ENCODE measurements at places on chromosomes 3 and 15.
A peak's percentile ranks its signal among the peaks of the same experiment; 100 is the strongest.

DNA sequence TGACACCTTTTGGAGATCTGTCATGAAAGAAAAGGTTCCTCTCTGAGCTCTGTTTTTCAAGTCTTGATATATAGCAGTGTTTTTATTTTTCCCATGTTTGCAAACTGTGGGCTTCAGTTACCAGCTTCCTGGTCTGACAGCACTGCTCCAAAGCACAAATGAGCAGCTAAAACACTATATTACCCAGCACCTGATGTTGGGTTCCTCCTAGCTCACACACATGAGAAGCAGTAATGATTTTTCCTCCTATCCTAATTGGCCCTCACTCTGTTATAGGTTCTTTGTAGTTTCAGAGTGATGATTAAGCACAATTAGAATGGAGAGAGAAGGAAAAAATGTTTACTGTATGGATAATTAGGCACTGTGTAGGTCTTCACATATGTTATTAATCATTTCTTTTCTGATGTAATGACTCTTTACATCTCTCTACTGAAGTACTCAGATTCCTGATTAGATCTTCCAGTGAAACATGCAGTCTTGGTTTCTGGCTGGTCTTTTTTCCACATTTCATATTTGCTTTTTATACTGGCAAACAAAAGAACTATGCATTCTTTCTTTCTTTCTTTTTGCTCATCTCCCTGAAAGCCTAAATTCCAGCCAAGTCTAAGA is 939.7 kb downstream of the NSUN3 start:
- DNase-seq, result no peak

DNA sequence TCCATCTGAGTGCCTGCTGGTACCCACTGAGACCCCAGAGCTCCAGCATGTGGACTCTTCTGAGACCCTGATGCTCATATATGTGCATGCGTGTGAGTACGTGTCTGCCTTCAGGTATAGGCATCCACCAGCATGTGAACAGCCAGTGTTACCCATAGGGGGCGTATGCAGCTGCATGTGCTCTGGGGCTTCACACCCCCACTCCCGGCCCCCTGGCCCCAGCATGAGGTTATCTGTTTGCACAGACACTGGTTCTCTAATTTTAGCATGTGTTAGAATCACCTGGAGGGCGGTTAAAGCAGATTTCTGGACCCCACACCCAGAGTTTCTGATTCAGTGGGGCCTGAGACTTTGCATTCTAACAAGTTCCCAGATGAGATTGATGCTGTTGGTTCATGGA is 824 bp upstream of the CILP start:
- peak; percentile 27 for DNase-seq

GRCh38 chr15:48644827-48645557 is 517 bp downstream of the FBN1 start:
- DNase-seq, result no peak

DNA sequence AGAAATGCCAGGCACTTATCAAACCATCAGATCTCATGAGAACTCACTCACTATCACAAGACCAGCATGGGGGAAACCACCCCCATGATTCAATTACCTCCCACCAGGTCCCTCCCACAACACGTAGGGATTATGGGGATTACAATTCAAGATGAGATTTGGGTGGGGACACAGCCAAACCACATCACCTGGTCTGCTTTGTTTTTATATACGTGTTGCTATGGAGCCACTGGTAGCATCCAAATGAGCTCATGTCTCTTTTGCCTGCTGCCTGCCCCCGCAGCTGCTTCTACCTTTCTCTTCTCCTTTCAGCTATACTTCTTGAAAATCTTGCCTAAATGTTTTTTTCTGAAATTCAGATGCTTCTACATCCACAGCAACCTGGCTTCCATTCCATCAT is 26.8 kb upstream of the PCOLCE2 start:
- DNase-seq, result no peak

DNA sequence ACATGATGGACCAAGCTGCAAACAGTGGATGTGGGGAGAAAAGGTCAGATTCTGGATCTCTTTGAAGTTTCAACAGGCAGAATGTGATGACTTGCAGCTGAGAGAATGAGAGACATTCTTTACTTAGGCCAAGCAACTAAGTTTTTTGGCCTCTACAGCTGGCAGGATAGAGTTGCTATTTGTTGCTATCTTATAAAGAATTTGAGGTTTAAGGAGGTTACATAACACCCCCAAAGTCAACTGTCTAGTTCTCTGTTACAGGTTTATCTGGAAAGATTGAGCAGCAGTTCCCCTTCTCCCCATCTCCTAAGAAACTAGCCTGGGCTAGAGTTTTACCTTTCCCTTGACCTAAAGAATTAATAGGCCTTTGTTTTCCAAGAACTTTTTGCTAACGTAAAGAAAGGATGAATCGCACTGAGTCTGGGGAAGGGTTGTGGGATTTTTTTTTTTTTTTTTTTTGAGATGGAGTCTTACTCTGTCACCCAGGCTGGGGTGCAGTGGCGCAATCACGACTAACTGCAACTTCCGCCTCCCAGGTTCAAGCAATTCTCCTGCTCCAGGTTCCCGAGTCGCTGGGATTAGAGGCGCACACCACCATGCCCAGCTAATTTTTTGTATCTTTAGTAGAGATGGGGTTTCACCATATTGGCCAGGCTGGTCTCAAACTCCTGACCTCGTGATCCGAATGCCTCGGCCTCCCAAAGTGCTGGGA is 26.6 kb upstream of the SLMAP start:
- DNase-seq, result no peak

- DNase-seq, result no peak
Observed at GRCh38 chr3:5423523-5423922, 236.0 kb downstream of the EDEM1 start.

All from CD4-positive, alpha-beta T cell treated with Interleukin-2 at 100 ng/mL for 4 hours (primary cell).